ENCODE measurements at places on chromosomes 2 and 18. TPM values are rescaled to one million over a fixed set of nuclear protein-coding genes. Genes with fewer than 3 reads are reported as not detected.

Gene DES
- total RNA-seq, result 4.8 TPM

Gene ITGB6
- 1.4 TPM for total RNA-seq

GRCh38 chr2:100653449-100654035, 90.7 kb downstream of the PDCL3 start:
- DNase-seq, result no peak

DNA sequence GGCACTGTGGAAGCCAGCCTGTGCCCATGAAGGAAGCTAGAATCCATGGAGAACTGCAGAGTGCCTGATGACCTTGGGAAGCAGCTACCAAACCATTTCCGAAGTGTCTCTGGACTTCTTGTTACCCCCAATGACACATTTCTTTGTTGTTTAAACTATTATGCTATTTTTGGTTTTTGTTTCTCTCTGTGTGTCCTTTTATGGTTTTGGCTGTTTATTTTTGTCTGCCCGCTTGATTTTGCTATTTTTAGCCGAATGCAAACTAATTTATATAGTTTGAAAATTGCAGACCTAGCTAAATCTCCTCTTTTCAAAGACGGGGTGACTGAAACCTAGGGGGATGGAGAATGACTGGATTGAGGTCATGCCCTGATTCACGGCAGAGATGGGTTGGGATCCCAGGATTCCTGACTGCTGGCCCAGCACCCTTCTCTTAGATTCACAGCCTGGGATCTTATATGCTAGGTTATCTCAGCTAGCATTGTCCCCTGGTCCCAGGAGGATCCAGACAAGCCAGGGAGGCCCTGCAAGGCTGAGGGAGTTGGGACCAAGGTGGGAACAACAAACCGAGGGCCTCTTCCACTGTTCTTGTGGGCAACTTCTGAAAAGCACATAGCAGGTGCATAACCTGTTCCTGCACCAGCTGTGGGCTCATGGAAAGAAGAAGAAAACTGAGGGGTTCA, 116.3 kb upstream of the HAAO start:
- DNase-seq, result no peak
